WERI-Rb-1 (cell line): ENCODE measurements at places on chromosomes 5 and 9.

DNA sequence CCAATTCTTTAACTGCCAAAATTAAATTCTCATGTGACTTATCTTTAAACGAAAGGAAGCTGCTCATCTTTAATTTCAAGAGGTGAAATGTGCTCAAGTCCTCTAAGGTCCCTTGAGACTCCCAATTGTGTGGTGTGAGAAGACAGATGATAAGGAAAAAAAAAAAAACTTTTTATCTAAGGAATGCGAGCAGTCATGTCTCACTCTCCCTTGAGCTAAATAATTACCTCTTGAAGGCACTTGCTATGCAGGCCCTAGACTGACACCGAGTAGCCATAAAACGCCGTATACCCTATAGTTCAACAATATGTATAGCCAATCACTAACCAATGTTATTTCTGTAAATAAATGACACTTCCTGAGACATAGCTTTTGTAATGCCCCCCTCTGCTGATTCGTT, 1.5 kb upstream of the DTWD2 start:
- DNase-seq, result no peak

- DNase-seq, result no peak
Observed at GRCh38 chr9:76926846-76927245, 20.9 kb upstream of the PRUNE2 start.

DNA sequence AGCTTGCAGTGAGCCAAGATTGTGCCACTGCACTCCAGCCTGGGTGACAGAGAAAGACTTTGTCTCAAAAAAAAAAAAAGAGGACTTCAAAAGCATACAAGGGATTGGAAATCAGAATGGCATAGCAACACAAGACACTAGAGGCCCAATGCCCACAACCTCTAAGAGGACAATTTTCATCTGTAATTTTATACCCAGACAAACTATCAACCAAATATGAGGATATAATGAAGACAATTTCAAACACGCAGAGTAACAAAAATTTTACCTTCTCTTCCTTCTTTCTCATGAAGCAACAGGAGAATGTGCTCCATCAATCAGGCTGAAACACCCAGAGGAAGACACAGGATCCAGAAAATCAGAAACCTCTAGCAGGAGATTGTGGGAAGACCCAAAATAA, 46.8 kb downstream of the GCNT4 start:
- no peak for DNase-seq

- no peak for DNase-seq
Observed at GRCh38 chr5:80037366-80037765, 2.2 kb downstream of the THBS4 start.

DNA sequence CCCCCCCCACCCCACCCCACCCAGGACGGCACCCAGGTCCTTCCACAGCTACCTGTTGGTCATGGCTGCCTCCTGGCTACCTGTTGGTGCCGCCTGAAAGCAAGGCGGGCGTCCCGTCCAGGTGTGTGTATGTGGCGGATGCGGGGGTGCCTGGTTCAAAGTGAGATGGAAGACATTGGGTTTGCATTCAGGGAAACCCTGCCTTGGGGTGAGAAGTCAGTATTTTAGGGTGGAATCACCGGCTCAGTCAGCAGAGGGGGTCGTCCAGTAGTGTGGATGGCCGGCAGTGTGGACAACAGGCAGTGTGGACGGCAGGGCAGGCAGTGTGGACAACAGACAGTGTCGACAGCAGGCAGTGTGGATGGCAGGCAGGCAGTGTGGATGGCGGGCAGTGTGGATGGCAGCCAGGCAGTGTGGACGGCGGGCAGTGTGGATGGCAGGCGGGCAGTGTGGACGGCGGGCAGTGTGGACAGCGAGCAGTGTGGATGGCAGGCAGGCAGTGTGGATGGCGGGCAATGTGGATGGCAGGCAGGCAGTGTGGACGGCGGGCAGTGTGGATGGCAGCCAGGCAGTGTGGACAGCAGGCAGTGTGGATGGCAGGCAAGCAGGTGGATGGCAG, 28.0 kb downstream of the NKD2 start:
- DNase-seq, result no peak
